Endothelial cell (in vitro differentiated cells): ENCODE measurements at places on chromosomes 2 and 18.

DNA sequence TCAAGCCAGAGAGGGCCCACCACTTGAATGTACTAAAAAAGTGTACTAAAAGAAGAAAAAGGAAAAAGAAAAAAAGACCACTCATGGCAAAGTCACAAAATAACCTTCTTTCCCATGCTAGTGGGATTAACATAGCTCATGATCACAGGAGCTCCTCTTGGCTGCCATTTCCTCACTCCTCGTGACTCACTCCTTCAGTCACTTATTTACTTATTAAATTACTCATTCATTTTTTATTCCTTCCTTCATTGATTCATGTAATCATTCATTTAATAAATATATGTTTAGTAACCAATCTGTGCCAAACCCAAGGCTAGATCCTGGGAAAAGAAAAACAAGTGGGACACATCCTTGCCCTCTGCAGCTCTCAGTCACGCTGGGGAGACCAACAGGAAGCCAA, 300.5 kb downstream of the INSIG2 start:
- no peak for DNase-seq

DNA sequence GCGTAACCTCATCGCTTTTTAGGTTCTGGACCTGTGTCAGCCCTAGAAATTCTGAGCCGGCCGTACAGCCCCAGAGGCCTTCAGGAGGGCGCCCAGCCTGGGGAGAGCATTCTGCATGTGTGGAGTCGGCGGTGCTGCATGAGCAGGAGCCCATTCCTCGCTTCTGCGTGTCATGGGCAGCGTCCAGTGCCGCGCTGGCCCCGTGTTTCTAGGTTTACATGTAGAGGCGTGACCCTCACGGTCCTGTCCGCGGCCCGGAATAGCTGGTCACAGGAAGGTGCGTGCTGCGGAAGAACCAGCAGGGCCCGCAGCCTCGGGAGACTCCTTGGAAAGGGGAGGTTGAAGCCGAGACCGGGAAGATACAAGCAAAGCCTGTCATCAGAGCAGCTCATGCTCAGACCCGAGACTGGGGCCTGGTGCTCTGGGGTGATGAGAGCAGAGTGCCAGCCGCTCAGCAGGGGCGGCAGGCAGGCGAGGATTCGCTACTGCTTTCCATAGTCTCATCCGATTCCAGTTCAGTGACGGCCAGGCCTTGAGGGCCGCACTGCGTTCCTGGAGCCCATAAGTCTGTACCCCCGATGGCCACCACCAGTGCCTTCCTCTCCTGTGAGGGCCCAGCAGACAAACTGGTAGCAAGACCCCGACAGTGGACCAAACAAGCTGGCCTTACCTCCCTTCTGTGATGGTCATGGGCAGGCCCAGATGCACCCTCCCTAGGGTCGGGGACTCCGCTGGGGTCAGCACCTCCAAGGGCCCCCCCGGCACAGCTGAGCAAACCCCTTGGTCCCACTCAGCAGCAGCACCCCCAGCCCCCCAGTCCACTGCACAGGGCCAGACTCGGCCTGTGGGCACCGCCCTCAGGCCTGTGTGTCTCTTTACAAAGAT, 15.6 kb upstream of the NFATC1 start:
- no peak for DNase-seq

DNA sequence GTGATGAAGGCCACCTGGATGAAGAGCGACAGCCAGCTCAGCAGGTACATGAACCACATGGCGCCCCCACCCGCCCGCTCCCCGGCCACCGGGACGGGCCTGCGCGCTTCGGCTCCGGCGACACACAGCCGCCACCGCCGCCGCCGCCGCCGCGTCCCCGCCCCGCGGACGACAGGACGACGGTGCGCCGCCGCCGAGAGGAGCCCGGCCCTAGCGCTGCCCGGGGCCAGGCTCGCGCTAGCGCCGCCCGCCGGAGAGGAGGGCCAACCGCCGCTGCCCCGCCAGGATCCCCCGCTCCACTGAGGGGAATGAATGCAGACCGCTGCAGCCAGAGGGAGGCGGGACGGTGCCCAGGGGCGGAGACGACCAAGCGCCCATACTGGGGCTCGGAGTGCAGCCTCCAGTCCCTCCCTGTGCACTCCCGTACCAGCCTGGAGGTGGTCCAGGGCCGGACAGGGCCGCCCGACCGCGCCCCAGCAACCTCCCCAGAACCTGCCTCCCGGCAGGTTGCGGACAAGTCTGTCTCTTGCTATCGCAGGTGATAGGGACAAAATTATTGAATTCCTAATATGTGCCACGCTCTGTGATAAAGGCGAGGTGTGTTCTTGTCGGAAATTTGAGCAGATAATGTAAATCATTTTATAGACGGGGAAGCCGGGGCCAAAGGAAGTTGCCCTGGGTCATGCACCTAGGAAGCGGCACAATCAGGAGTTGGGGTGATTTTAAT, at the start of gene TEX261:
Gene TEX261 (minus strand): TSS at position 175 of the 727 bp plus-strand sequence. CDS start 116 bp downstream, at position 59.
- DNase-seq = peak; percentile 97

GRCh38 chr2:187157046-187157445, 291.0 kb downstream of the CALCRL start:
- DNase-seq = no peak

GRCh38 chr2:170176212-170176611, 1.7 kb upstream of the MYO3B start:
- DNase-seq = no peak

DNA sequence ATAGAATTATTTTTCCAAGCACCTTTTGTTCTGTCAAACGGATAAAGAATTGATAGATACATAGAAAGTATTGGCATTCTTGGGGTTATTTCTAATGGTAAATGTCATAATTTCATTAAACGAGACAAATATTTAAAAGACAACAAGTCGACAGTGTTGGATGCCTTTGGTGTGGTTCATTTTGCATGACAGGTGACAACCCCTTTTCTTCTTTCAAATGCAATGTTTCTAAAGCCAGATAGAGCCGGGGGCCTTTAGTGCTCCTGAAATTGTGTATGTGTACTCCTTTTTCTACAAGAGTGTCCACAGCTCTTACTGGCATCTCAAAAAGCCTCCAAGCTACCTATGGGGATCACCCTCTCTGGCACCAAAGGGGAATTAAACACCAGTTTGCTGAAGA, 350.8 kb upstream of the ID2 start:
- no peak for DNase-seq

GRCh38 chr2:218015586-218016521, 13.1 kb upstream of the TNS1 start:
- DNase-seq = no peak

DNA sequence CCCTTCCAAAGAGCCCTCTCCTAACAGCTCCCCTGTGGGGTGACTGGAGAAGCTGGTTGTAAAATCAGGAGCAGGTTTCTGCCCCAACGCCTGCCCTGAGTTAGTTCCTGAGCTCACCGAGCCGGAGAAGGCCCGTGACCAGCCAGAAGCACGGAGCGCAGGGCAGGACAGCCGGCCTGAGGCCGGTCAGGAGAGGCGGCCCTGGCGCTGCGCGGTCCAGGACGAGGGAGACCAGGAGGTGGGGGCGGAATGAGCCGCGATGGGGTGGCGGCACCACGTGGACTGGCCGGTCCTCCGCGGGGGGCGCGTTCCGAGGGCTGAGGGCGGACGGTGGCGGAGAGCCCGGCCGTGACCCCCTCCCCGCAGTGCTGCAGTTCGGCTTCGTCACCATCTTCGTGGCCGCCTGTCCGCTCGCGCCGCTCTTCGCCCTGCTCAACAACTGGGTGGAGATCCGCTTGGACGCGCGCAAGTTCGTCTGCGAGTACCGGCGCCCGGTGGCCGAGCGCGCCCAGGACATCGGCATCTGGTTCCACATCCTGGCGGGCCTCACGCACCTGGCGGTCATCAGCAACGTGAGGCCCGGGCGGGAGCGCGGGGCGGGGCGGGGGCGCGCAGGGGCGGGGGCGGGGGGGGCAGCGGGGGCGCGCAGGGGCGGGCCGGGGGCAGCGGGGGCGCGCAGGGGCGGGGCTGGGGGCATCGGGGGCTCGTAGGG, 29.0 kb downstream of the ANO7 start:
- DNase-seq = peak; percentile 66

DNA sequence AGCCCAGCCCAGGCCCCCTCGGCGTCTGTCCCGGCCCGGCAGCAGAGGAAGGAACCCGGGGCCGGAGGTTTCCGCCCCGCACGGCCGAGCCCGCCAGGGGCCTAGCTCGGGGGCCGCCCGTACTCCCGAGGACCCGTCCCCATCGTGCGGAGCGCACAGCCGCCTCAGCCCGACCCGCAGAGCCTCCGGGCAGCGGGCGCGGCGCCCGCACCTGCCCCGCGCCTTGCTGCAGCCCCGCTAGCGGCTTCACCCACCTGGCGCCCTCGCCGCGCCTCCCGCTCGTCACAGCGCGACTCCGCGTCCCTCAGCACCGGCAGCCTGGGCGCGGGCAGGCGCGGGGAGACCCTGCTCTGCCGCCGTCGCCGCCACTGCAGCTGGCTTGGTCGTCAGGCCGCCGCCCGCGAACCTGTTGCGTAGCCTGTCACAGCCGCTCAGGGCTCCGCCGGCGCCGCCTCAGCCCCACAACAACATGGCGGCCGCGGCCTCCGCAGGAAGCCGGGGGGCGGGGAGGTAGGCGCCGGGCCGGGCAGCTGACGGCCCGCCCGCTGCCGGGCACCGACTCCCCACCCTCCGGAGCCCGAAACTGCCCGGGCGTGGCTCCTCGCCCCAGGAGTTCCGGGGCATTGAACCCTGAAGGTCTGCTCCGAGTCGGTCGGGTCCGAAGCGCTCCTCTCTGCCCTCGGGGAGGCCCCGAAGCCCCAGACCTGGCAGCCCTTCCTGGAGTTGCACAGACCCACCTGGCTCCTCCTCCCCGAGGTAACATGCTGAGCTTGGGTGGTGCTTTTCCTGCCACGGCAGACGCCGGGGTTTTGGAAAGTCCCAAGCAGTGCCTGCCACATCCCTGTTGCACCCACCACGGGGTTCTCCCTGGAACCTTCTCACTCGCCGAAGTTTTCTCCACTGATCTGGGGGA, at the start of gene ITSN2:
Gene ITSN2 (minus strand): TSS at position 487 of the 913 bp plus-strand sequence. CDS start 32,454 bp downstream, outside the sequence.
- DNase-seq = peak; percentile 79

DNA sequence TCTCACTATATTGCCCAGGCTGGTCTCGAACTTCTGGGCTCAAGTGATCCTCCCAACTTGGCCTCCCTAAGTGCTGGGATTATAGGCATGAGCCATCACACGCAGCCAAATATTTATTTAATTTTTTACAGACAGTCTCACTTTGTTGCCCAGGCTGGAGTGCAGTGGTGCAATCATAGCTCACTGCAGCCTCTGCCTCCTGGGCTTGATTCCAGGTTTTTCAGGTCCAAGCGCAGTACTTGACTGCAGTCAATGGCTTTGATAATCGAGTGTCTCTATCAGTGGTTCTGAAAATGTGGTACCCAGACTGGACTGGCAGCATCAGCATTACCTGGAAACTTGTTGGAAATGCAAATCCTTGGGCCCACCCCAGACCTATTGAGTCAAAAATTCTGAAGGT, 63.1 kb downstream of the PLB1 start:
- DNase-seq = no peak

- DNase-seq = no peak
These were observed 111.1 kb upstream of the RIOK3 start for GRCh38 chr18:23341983-23342382.

DNA sequence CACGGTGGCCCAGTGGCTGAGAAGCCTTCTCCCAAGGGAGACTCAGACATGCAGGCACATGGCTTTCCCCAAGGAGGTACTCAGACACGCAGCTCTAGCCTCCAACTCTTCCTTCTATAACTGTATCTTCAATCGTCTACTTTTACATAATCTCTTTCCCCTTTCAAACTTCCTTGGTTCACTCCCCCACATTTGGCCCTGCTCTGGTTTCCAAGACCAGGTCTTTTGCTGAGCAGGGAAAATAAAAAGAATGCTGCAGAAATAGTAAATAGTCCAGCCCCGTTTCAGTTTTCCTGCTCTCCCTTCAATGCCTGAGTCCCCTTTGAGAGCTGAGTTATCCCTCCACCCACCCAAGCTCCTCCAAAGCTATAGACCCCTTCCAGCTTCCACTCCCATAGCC, 635.0 kb downstream of the ARHGAP15 start:
- no peak for DNase-seq

GRCh38 chr2:203971251-203971650, 34.7 kb downstream of the ICOS start:
- no peak for DNase-seq

DNA sequence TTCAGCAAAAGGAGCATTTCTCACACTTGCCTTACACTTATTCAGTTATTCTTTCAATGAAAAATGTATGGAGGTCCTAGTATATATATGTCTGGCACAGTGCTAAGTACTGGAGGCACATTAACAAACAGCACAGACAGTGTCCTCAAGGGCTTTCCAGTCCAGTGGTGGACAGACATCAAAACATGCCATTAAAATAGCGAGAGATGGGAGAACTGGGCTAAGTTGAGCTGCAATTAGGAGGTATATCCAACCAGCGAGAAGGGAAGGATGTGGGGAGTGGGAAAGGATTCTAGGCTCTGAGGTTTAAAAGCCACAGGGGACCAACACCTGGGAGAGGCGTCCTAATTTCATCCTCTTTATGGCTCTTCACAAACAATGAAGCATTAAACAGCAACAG, 127.5 kb upstream of the TTC39C start:
- DNase-seq = no peak

DNA sequence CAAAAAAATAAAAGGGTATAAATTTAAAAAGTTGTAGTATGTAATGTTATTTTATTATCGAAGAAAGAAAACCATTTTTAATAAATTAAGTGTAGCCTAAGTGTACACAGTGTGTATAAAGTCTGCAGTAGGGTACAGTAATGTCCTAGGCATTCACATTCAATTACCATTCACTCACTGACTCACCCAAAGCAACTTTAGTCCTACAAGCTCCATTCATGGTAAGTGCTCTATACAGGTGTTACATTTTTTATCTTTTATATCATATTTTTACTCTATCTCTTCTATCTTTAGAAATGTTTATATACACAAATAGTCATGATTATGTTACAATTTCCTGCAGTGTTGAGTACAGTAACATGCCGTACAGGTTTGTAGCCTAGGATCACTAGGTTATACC, 59.5 kb downstream of the RABL2A start:
- DNase-seq = no peak

GRCh38 chr18:57657542-57657941, 35.9 kb upstream of the NARS1 start:
- DNase-seq = no peak

GRCh38 chr18:68427951-68428401, 286.9 kb downstream of the TMX3 start:
- DNase-seq = no peak

GRCh38 chr2:16218625-16219024, 278.3 kb downstream of the MYCN start:
- DNase-seq = peak; percentile 50

- no peak for DNase-seq
These were observed 306.2 kb upstream of the ZEB2 start for GRCh38 chr2:144826105-144826504.

- DNase-seq = no peak
These were observed 1.2 kb downstream of the SAP130 start for GRCh38 chr2:128026448-128027277.

DNA sequence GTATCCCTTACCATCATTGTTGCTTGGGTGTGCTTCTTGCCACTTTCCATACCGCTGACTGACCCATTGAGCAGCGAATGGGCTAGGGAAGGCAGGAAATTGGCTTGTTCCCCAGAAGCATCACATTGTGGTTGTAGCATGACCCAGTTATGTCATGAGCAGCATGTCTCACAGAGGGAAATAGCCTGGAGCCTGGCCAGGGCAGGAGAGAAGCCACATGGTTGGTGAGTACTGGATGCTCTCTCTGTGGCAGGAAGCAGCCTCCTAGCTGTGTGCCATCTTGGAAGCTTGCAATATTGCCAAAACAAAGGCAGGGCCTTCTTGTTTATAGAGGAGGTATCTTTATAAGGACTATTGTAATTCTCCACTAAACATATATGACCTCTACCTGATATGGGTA, 482.6 kb downstream of the PIK3C3 start:
- DNase-seq = no peak
